ENCODE measurements at places on chromosomes 12 and 14. TPM values are rescaled to one million over a fixed set of nuclear protein-coding genes. Genes with fewer than 3 reads are reported as not detected.

DNA sequence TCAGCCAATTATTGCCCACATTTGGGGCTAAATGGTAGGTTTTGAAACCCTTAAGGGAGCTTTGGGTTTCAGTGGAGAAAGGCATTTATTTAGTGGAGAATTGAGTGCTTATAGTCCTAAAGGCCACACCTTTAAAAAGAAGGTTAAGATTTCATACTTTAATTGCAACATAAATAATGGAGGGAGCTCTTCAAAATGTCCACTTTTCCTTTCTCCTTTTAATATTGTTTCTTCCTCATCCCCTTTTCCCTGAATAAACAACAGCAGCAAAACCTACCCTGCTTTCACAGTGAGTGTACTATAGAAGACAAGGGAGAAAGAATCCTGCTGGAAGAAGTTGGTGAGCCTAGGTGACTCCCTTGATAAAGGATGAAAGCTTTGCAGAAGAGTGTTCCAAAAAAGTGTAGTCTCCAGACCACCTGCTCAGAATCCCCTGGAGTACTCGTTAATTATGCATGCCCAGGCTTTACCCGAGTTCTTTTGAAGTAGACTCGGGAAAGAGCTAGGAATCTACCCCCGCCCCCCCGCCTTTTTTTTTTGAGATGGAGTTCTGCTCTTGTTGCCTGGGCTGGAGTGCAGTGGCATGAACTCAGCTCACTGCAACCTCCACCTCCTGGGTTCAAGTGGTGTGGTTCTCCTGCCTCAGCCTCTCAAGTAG, 11.5 kb upstream of the EID3 start:
- peak overlapping the region; percentile 16 for H3K27ac ChIP-seq
- H3K27me3 ChIP-seq: no peaks in the 10 kb centered on the region
- no peak for DNase-seq
- peaks cover 32% of the 10 kb centered on the region for H3K36me3 ChIP-seq

- H3K27me3 ChIP-seq: no peaks in the 10 kb centered on the region
- H3K4me1 ChIP-seq: no peaks in the 10 kb centered on the region
- DNase-seq: no peak
- no peaks in the 10 kb centered on the region for H3K36me3 ChIP-seq
- H3K27ac ChIP-seq: no peak overlapping the region
These were observed 83.8 kb downstream of the EEA1 start for GRCh38 chr12:92845329-92845728.

GRCh38 chr12:30953951-30954751, 27.6 kb downstream of the TSPAN11 start:
- 0 out of 2 replicates have a peak, but pooled peaks cover 4% of the 10 kb centered on the region for H3K27me3 ChIP-seq
- H3K4me3 ChIP-seq: no peak overlapping the region
- DNase-seq: no peak
- no peak overlapping the region for H3K27ac ChIP-seq

- H3K27me3 ChIP-seq: no peaks in the 10 kb centered on the region
- peaks cover 4% of the 10 kb centered on the region for H3K4me1 ChIP-seq
- H3K36me3 ChIP-seq: peaks cover 43% of the 10 kb centered on the region
- DNase-seq: no peak
- H3K4me3 ChIP-seq: no peak overlapping the region
- H3K27ac ChIP-seq: no peak overlapping the region
These were observed 24.3 kb downstream of the ZFC3H1 start for GRCh38 chr12:71639341-71639760.

DNA sequence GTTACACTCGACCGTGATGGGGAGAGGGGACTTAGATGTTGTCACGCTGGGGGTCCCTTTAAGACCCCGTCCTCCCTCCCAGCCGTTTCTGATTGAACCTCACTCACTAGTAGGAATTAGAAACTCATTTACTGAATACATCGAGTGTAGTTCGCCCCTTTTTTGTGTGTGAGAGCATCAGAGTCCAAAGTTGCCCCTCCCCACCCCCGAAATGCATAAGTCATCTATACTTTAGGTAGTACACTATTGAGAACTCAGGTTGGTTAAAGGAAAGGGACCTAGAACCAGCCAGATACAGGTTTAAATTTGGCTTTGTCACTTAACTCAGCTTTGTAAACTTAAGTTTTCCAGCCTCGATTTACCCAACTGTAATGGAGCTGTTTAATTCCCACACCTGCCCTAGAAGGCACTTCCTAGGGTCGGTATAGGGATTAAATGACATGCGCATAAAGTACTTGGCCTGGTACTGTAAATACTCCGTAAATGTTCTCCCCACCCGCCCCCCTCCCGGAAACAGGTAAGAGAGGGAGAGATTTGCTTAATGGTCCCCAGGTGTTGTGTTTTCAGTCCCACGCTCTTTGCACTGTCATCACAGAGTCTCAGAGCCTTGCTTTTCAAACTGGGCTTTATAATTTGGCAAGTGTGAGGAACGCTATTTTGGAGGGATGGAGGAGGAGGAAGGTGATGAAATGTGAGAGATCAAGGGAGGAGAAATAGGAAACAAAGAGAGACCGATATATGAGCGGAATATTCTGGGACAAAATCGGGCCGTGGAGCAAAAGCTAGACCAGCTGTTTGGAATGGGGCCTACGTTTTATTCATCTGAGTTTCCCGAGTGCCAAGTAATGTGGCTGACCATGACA, 897 bp downstream of the SUDS3 start:
- H3K4me1 ChIP-seq: no peaks in the 10 kb centered on the region

DNA sequence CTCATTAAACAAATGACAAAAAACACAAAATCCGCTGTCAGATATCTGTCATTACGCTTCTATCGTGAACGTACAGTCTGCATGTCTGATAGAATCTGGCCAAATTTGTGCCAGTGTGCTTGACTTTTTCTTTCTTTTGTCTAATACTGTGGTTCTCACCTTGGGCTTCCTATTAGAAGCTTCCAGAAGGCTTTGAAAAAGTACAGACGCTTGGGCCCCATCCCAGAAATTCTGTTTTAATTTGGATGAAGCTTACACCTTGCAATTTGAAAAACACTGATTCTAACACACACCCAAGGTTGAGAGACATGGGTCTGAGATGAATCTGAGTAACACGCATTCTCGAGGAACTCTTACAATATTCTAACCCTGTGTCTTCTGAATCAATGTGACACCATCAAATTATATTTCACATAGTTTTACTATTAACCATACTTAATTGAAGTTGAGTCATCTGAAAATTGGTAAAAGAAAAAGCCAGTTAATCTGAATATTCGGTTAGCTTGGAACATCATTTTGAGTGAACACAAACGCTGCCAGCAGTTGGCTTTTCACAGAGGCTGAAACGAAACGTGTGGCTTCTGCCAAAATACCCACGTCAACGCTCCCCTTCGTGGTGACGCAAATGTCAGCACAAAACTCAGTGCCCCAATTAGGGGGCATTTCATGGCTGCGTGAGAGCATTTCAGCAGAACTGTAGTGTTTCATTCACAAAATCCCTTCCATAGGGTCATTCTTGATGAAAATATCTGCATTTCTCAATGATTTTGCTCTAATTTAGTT, 420.5 kb downstream of the TMEM132D start:
- no peak for DNase-seq
- no peaks in the 10 kb centered on the region for H3K27me3 ChIP-seq

Gene PCED1B
- total RNA-seq: 0.86 TPM

DNA sequence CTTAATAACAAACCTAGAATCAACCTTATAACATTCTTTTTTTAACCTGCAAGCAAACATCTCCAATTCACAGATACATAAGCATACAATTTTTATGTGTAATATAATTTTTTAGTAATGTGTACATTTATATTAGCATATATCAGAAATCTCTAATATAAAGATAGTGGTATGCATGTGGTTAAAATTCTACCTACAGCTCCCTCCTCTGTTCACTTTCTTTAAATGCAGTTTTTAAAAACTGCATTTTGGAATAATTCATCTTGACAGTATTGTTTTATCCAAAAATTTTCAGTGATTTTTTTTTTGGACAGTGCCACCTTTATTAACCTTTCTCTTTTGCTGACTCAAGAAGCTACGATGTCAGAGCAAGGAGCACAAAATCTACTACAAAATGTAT, 13.2 kb upstream of the RXYLT1 start:
- no peaks in the 10 kb centered on the region for H3K4me1 ChIP-seq
- H3K27ac ChIP-seq: no peak overlapping the region
- H3K4me3 ChIP-seq: no peak overlapping the region
- no peak for DNase-seq

Gene PPFIA2
- total RNA-seq: not detected

Gene KIAA0586
- 25.7 TPM for total RNA-seq

GRCh38 chr12:9866860-9867269, 2.3 kb downstream of the CLEC2B start:
- no peaks in the 10 kb centered on the region for H3K36me3 ChIP-seq
- H3K27me3 ChIP-seq: peaks cover 44% of the 10 kb centered on the region
- no peak for DNase-seq
- H3K27ac ChIP-seq: no peak overlapping the region

Gene KCNJ8
- total RNA-seq: 0.17 TPM

DNA sequence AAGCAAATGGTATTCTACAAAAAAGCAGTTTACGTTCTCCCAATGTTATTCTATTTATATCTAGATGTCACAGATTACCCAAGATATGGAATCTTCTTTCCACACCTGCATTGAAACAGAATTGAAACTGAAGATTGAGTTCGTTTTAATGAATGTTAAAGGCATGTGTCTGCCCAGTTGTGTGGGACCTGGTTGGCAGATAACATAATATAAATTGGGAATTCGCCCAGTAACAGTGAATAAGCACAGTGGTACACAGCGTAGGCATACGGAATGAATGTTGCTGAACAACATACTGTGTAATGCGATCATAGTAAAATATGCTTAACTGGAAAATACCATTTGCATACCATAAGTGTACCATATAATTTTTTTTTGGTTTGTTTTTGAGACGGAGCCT, 4.3 kb downstream of the KHNYN start:
- no peak overlapping the region for H3K4me3 ChIP-seq
- DNase-seq: no peak
- H3K27me3 ChIP-seq: no peaks in the 10 kb centered on the region
- no peak overlapping the region for H3K27ac ChIP-seq

Gene SYNDIG1L
- total RNA-seq: not detected

DNA sequence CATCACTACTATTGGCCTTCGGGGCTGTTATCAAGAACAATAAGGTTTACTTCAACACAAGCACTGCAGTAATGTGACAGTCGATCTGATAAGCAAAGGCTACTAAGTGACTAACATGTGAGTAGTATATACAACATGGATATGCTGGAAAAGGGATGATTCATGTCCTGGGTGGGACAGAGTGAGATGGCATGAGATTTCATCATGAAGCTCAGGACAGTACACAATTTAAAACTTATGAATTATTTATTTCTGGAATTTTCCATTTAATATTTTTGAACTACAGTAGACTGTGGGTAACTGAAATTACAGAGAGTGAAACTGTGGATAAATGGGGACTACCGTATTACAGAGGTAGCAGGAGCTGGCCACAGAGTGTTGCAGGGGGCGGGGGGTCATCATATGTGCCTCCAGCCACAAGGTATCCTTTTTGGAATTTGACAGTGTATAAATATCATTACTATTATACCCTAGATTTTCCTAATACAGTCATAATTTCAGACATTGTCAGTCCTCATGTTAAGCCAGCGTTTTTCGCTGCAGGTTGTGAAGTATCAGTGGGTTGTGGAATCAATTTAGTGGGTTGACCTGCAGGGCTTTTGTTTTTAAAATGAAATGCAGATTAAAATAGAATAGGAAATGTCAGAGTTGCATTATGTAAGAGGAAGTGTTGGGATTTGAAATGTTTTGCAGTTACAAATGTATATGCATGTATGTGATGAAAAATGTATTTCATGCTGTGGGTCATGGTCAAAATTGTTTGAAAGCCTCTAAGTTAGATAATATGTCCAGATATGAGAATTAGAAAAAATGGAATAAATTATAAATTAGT, 148.0 kb upstream of the NUDT4 start:
- no peak overlapping the region for H3K4me3 ChIP-seq
- H3K27ac ChIP-seq: no peak overlapping the region
- H3K36me3 ChIP-seq: no peaks in the 10 kb centered on the region
- H3K27me3 ChIP-seq: no peaks in the 10 kb centered on the region

Gene TBPL2
- not detected for total RNA-seq

- no peaks in the 10 kb centered on the region for H3K27me3 ChIP-seq
- no peak overlapping the region for H3K27ac ChIP-seq
- H3K4me1 ChIP-seq: peaks cover 15% of the 10 kb centered on the region
- no peak overlapping the region for H3K4me3 ChIP-seq
- H3K36me3 ChIP-seq: no peaks in the 10 kb centered on the region
These were observed 8.0 kb downstream of the ETV6 start for GRCh38 chr12:11657511-11657910.

Gene SLC25A47
- 0.17 TPM for total RNA-seq

- H3K27ac ChIP-seq: no peak overlapping the region
- H3K36me3 ChIP-seq: no peaks in the 10 kb centered on the region
- H3K4me3 ChIP-seq: no peak overlapping the region
These were observed 20.1 kb downstream of the NGB start for GRCh38 chr14:77250927-77251326.
